ENCODE measurements at places on chromosomes 3 and 15. TPM values are rescaled to one million over a fixed set of nuclear protein-coding genes. Genes with fewer than 3 reads are reported as not detected.

DNA sequence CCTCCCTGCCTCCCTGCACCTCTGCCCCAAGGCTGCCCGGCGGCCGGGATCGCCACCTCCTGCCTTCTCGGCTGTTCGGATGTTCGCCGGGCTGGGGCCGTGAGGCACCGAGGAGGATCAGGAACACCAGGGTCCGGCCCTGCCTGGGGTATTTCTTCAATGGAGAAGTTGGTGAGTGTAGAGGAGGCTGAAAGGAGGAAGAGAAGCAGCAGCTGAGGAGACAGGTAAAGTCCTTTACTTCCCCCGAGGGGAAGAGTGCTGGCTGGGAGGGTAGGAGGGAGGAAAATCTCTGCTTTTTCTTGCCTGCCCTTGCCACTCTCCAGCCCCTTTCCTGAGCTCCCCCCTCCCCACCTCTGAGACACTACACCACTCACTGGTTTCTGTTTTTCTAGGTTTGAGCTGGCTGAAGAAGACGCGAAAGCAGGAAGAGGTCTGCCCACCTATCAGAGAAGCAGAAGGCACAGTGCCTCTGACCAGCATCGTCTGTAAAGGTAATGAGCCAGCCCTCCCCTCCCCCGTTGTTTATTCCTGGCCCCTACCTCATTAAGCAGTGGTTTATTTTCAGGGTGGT is 519 bp downstream of the ASB7 start:
- H3K36me3 ChIP-seq = peaks cover 19% of the 10 kb centered on the region
- H3K4me3 ChIP-seq = no peak overlapping the region
- peaks cover 25% of the 10 kb centered on the region for H3K4me1 ChIP-seq

DNA sequence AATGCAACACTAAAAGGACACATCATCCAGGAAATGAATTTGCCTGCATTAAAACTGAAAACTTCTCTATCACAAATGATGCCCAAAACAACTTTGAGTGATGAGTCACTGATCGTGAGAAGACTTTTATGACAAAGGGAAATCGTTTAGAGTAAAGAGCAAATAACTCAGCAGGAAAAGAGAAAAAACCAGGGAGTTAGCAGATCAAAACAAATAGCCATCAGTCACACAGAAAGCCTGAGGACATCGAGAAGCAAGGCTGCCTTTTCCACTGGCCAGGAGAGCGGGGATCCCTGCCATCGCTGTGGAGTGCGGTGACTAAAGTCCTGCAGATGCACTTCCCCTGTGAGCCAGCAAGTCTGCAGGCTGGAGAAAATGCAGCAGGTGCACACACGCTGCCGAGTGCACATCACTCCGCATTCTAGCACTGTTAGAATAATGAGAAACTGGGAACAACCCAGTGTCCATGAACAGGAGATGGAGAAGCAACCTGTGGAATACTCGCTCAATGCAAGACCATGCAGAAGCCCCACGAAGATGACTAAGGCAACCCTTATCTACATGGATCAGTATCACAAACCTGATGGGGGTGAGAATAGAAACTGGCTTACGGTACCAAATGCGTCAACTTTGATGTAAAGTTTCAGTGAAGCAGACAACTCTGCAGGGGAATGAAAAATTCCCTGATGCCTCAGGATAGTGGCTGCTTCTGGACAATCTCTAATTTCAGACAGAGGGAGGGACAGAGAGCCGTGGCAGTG is 86.4 kb downstream of the NSMCE3 start:
- H3K4me3 ChIP-seq = no peak overlapping the region
- no peak for DNase-seq
- no peaks in the 10 kb centered on the region for H3K36me3 ChIP-seq
- H3K4me1 ChIP-seq = peaks cover 11% of the 10 kb centered on the region
- H3K27me3 ChIP-seq = peaks cover 10% of the 10 kb centered on the region

DNA sequence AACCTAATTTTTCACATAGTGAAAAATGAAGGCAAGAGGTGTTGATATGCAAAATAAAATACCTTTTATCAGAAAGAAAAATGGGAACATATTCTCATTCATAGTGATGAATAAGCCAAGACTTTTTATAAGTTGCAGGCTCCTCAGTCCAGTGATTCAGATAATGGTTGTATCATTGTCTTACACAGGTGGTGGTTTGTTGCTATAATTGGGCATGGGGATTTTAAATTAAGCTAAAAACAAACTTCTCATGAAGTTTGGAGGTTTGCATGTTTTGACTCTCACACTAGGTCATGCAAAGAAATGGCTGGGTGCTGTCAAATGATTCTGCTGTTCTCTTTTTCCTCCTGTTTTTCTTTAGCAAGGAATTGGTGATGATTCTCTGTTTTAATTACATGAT is 60.8 kb upstream of the SKIL start:
- no peak overlapping the region for H3K27ac ChIP-seq
- H3K4me1 ChIP-seq = no peaks in the 10 kb centered on the region
- no peaks in the 10 kb centered on the region for H3K27me3 ChIP-seq
- no peak overlapping the region for H3K4me3 ChIP-seq

The CCR2 gene
- total RNA-seq = not detected

All from osteocyte (in vitro differentiated cells).